ENCODE measurements at places on chromosomes 2 and 18.

GRCh38 chr2:153871231-153872221, at the start of gene GALNT13:
Gene GALNT13 (plus strand): TSS chr2:153871922.
- DNase-seq = no peak

- DNase-seq = no peak
Observed at GRCh38 chr2:165239856-165240515, 772 bp downstream of the SCN2A start.

GRCh38 chr18:47915930-47916329, 14.5 kb downstream of the SMAD2 start:
- no peak for DNase-seq

- no peak for DNase-seq
Observed at GRCh38 chr2:147171941-147172340, 672.9 kb upstream of the ACVR2A start.

DNA sequence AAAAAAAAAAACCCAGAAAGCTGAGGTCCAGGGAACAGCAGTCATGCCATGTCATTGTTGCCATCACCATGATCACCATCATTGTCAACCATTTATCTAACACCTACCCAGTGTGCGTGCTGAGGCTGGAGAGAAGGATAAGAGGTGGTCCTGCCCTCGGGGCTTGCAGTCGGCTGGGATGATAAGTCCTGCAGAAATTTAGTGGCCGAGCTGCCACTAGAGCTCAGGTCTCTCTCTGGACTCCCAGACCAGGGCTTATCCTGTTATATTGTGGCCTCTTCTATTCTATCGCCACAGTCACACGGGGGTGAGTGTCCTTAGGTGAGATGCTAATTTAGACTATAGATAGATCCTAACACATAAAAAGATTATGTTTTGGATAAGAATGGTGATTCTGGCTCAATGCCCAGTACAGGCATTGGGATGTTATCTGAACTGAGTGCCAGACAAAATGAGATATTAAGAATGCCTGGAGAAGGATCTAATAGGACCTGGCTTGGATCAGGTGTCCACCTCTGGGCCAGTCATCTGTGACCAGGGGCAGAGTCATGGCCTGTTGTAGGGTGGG, 43.2 kb upstream of the YWHAQ start:
- DNase-seq = no peak

- DNase-seq = no peak
Observed at GRCh38 chr18:75775121-75775520, 347.6 kb upstream of the SMIM21 start.

GRCh38 chr2:197839327-197839726, 34.9 kb downstream of the PLCL1 start:
- no peak for DNase-seq

- no peak for DNase-seq
Observed at GRCh38 chr18:8117006-8117371, 492.2 kb upstream of the RAB12 start.

- no peak for DNase-seq
Observed at GRCh38 chr2:122478771-122479170, 723.3 kb downstream of the TSN start.

GRCh38 chr2:15577071-15577735, 14.5 kb upstream of the DDX1 start:
- DNase-seq = peak; percentile 59

DNA sequence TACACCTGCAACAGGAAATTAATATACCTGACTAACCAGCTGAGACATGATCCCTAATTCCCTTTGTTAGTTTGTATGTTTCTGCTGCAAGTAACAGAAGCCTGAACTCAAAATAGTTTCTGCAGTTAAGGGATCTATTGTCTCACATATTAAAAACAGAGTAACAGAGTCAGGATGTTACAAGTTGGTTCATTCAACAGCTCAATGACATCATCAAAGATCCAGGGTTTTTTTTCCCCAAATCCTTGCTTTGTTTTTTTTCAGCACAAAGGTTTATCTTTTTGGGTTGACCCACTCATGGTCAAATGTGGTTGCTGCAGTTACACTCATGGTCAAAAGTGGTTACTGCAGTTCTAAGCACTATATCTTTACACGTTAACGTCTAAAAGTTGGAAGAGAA, 35.0 kb upstream of the DNAH7 start:
- DNase-seq = no peak

Data from germinal center (tissue), 1 donor.